HuH-7 (cell line): ENCODE measurements at places on chromosomes 3 and 15.

DNA sequence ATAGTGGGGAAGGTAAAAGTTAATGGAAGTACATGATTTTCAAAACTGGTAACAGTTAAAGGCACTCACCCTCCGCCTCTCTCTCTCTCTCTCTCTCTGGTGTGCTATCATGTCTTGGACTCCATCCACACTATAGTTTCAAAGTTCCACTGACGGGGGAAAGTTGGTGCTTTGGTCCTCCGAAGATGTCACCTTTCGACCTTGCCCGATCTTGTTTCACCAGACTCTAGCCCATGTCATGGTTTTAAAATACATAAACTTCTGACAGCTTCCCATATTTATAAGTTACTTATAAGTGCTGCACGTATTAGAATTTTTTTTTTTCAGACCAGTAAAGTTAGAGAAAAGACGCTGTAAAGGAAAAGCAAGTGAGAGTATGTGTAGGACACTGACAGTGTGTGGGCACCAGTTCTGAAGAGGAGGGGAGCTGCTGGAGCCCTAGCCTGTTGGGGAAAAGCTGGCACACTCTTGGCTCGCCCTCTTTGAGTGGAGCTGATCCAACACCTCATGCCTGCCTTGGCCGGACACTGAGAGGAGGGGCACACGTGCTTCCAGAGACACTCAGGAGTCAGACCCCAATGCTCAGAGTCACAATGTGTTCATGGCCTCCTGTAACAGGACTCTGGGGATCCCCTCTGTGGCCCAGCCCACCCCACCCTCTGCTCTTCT lies 200.5 kb upstream of the TPM1 start:
- DNase-seq = no peak

DNA sequence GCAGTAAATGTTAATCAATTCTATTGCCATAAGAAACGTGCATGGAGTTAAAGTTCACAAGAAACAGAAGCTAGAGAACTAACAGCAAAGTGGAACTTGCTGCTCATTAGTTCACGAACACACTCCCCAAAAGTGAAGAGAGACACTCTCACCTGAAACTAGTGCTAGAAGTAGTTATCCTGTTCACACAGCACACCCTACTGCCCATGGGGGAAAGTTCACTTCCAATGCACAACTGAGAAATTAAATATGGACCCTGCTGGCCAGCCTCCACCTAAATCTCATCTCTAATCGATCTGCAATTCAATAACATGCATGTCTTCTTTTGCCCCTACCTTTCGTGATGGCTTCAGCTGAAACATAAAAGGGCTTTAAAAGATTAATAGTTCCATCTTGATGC lies 39.4 kb upstream of the FRMD4B start:
- peak; percentile 3 for DNase-seq

DNA sequence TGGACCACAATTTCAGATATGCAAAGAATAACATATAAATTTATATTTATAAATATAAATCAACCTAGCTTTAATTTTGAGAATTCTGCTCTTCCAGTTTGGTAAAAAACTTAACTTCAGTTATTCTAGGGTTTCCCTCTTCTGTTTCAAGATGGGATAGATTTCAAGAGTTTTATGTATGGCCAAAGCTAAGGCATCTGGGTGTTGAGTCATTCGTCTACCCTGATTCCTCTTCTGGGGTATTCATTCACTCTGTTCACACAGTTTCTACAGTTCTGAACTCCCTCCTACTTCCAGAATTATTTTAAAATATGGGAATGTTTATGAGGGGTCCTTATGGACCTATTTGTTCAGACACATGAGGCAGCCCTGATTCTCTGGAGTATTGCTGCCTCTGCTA lies 4.2 kb upstream of the FGF7 start:
- no peak for DNase-seq

GRCh38 chr3:70849911-70850699 lies 537.7 kb upstream of the MDFIC2 start:
- DNase-seq = no peak

GRCh38 chr3:190699776-190700175 lies 162.7 kb downstream of the GMNC start:
- DNase-seq = no peak

- DNase-seq = no peak
These were observed 86.9 kb downstream of the ASB7 start for GRCh38 chr15:100689131-100689899.

GRCh38 chr3:16836505-16837237 lies 48.1 kb upstream of the PLCL2 start:
- no peak for DNase-seq

DNA sequence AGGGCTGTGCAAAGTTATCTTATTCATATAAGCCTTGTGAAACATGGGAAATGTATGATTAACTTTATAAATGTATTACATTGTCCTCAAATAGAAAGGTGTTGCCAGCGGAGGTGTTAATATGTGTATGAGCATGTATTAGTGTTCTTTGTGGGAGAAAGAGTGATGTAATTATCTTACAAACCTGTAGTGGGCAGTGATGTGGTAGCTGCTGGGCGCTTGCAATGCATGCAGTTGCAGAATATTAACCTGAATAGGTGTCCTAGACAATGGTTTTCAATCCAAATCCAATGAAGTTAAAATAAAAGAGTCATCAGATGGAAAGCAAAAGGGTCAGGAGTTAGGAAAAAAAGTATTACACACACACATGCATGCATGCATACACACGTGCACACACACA lies 881.3 kb upstream of the CADM2 start:
- DNase-seq = no peak

- DNase-seq = no peak
These were observed 35.9 kb downstream of the ADCY5 start for GRCh38 chr3:123412811-123413604.

GRCh38 chr3:70517124-70517890 lies 204.9 kb upstream of the MDFIC2 start:
- DNase-seq = no peak

DNA sequence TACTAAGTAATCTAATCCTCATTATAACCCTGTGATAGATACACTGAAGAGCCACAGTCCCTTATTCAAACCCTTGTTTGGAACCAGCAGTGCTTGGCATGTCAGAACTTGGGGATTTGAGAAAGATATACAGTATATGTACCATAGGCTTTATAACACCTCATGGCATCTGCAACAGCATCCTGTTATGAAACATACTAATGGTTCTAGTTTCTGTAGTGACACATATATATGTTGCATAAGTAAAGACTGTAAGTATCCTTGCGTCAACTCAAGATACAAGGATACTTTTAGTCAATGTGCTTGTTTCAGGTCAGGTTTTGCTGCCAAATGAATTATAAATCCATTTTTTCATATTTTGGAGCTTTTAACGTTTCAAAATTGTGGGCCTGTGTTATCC lies 58.5 kb downstream of the CCNL1 start:
- no peak for DNase-seq

- DNase-seq = no peak
These were observed 1.4 kb upstream of the STRA6 start for GRCh38 chr15:74203914-74204431.

GRCh38 chr3:180321534-180321933 lies 280.4 kb upstream of the TTC14 start:
- DNase-seq = no peak

DNA sequence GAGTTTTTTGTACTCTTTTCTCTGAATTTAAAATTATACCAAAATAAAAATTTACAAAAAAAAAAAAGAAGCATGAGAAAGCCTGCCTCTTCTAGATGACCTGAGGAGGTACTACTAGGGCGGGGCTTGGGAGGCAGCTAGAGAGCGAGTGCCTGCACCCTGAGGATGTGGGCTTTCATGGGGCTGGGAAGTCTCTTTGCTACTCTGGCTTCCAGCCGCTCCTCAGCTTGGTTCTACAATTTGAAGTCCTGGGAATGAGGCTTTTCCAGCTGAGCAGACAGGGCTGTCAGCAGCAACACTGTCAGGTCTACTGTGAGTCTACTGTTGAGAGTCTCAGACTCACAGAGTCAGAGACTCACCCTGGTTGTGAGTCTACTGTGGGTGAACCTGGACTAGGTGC lies 8.2 kb upstream of the PSTPIP1 start:
- no peak for DNase-seq
